DMS53 (cell line): ENCODE measurements at places on chromosomes 7 and 10.

DNA sequence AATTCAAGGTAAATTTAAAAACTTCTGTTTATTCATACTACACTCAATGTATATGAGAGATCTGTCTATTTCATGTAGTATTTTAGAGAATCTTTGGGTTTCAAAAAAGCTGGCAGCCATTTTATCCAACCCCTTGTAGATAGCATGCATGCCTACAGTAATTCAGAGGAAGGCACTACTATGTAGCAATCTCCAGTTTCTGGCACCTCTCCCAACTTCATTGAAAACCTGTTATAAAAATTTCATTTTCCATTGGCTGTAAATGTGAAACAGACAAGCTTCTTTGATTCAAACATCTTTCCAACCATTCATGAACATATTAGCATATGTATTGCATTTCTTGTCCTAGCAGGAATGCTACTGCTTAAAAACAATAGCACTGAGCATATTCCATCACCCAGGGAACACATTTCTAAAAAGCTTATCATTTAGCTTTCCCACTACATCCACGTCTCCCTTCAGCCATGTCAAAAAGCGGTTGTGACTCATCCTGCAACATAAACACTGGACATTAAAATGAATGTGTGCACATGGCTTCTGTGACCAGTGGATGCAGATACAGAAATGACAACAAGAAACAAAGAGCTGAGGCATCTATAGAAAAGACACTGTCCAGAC is 330.4 kb upstream of the AOAH start:
- DNase-seq: peak; percentile 68

GRCh38 chr10:19785366-19785765 is 30.9 kb upstream of the PLXDC2 start:
- no peak for DNase-seq

GRCh38 chr10:86100581-86101061 is 266.0 kb downstream of the GRID1 start:
- peak; percentile 57 for DNase-seq

- DNase-seq: peak; percentile 7
These were observed 825.9 kb upstream of the IGFBP3 start for GRCh38 chr7:46746695-46747687.
